ENCODE measurements at places on chromosomes 2 and 18. TPM values are rescaled to one million over a fixed set of nuclear protein-coding genes. Genes with fewer than 3 reads are reported as not detected.

Gene TRABD2A
- total RNA-seq: 0.27 TPM

Gene UGT1A9
- under 0.01 TPM for total RNA-seq

Gene ZSWIM2
- total RNA-seq: not detected

Gene PSMA8
- under 0.01 TPM for total RNA-seq

Gene SPP2
- total RNA-seq: not detected

Gene CBLN2
- not detected for total RNA-seq

Gene UGT1A6
- 0.27 TPM for total RNA-seq

Gene HDAC4
- 34.2 TPM for total RNA-seq

Gene SP5
- not detected for total RNA-seq

Gene NEMP2
- 6.2 TPM for total RNA-seq

Gene SFT2D3
- total RNA-seq: 10.8 TPM

Gene DUSP11
- total RNA-seq: 18.6 TPM

Gene BOLL
- total RNA-seq: not detected

Gene ZAP70
- 19.1 TPM for total RNA-seq

Gene MERTK
- 8.6 TPM for total RNA-seq

Gene OTOF
- 0.27 TPM for total RNA-seq

Gene PRKAG3
- total RNA-seq: not detected

Gene REG1B
- total RNA-seq: under 0.01 TPM

Gene DUSP19
- 3.2 TPM for total RNA-seq

Gene NRP2
- 1.9 TPM for total RNA-seq

Gene SULT1C2
- total RNA-seq: under 0.01 TPM

Gene EVX2
- not detected for total RNA-seq

Gene ST6GAL2
- 21.3 TPM for total RNA-seq

Gene ZNF521
- total RNA-seq: 169 TPM

Gene TRIM54
- under 0.01 TPM for total RNA-seq

Gene CLHC1
- 3.8 TPM for total RNA-seq

Gene HSBP1L1
- total RNA-seq: 6.2 TPM

Gene ANKRD29
- under 0.01 TPM for total RNA-seq

Gene DSC3
- total RNA-seq: not detected

Gene EGR4
- 0.54 TPM for total RNA-seq

Gene COLEC11
- not detected for total RNA-seq

Gene RESP18
- not detected for total RNA-seq

Gene VAMP8
- 96.1 TPM for total RNA-seq

Gene DSC1
- total RNA-seq: not detected

Gene PLCD4
- total RNA-seq: 0.27 TPM

Gene CCDC85A
- 0.27 TPM for total RNA-seq

Gene B3GNT2
- 59.8 TPM for total RNA-seq

Measured in hematopoietic multipotent progenitor cell (in vitro differentiated cells).